ENCODE measurements at places on chromosomes 7 and 10.
A peak's percentile ranks its signal among the peaks of the same experiment; 100 is the strongest.

DNA sequence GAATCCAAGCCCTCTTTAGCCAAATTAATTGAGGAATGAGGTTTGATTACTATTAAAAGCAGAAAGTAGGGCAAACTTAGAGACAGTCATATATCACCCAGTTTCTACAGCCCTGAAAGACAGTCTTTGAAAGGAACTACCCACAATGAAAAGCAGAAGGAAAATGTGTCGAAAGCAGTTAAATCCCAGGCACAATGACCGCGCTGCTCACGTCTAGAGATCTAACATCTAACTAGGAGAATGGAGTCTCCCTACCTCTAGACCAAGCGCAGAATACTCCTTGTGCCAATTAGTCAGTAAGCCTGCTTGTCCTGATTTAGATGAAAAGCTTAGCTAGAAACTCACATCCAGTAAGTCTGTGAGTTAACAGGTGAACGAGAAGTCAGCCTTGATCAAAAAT lies 350.0 kb downstream of the FGFR2 start:
- DNase-seq: no peak

- no peak for DNase-seq
Observed at GRCh38 chr7:65225422-65226006, 148.1 kb upstream of the ZNF92 start.

- no peak for DNase-seq
Observed at GRCh38 chr7:39810204-39810642, 139.8 kb upstream of the CDK13 start.

GRCh38 chr7:145718129-145718528 lies 398.5 kb upstream of the CNTNAP2 start:
- DNase-seq: no peak

- DNase-seq: no peak
Observed at GRCh38 chr7:7581531-7582179, 15.0 kb downstream of the MIOS start.

DNA sequence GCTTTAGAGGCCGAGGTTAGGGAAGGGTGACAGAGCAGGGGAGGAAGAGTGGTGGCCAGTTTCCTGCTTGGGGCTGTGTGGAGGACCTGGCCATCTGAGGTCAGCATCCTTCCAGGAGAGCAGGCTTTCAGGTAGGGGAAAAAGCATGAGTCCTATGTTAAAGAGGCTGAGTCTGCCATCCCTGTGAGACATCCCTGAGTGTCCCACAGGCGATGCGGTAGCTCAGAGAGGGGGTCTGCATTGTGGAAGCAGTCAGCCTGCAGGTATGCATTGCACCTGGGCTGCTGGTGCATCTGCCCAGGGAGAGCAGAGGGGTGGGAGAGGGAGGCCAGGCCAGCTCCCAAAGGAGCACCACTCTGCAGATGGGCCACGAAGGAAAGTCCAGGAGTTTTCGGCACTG lies 282.1 kb upstream of the ZNF32 start:
- DNase-seq: no peak

- peak; percentile 29 for DNase-seq
Observed at GRCh38 chr7:158606129-158606528, 18.5 kb upstream of the PTPRN2 start.

- no peak for DNase-seq
Observed at GRCh38 chr10:130750441-130750840, 561.1 kb downstream of the TCERG1L start.

GRCh38 chr10:22552888-22553378 lies 161.4 kb downstream of the PIP4K2A start:
- DNase-seq: no peak

DNA sequence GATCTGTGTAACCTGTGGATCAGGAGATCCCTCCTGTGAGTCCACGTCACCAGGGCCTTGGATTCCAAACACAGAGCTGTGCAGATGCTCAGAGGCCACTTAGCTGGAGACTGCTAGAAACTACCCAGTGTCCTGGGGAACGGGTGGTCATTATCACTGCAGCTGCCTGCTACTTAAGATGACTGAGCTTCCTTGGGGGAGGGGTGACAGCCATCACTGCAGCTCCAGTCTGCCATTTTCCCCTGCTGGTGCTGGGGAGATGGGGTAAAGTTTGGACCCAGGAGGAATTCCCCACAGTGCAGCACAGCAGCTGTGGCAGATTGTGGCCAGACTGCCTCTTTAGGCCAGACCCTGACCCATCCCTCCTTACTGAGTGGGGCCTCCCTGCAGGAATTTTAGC lies 78.8 kb upstream of the VOPP1 start:
- DNase-seq: no peak

- peak; percentile 29 for DNase-seq
Observed at GRCh38 chr10:35487336-35488034, 117.7 kb upstream of the GJD4 start.

GRCh38 chr7:30505174-30505697 lies 607 bp upstream of the GGCT start:
- DNase-seq: no peak

Data from AG10803 (cell line).